ENCODE measurements at places on chromosomes 13 and 19. TPM values are rescaled to one million over a fixed set of nuclear protein-coding genes. Genes with fewer than 3 reads are reported as not detected.

- no peak for DNase-seq
Observed at GRCh38 chr13:64640002-64640401, 2590.1 kb downstream of the PCDH9 start.

DNA sequence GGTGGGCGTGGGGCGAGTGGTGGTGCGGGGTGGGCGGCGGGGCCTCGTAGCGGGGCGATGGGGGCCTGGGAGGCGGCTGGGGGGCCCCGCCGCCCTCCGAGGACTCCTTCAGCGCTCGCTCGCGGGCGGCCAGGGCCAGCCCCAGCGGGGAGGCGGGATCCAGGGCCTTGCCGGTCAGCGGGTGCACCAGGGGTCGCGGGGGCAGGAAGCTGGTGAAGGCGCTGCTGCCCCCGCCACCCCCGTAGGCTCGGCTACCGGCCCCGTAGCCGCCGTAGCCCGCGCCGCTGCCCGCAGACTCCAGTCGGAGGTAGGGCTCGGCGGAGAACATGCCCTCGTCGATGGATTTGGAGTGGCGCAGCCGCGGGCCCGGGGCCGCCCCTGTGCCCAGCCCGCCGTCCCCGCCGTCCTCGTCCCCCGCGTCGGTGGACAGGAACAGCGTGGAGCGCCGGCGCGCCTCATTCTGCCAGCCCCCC, 18.6 kb downstream of the C19orf81 start:
- no peak for DNase-seq

- DNase-seq, result peak; percentile 79
Observed at GRCh38 chr13:98909016-98909415, 68.8 kb downstream of the DOCK9 start.

- no peak for DNase-seq
Observed at GRCh38 chr19:49157445-49158224, at the start of gene TRPM4. TRPM4 (plus strand) TSS chr19:49157792; CDS start chr19:49157867, 75 bp downstream.

DNA sequence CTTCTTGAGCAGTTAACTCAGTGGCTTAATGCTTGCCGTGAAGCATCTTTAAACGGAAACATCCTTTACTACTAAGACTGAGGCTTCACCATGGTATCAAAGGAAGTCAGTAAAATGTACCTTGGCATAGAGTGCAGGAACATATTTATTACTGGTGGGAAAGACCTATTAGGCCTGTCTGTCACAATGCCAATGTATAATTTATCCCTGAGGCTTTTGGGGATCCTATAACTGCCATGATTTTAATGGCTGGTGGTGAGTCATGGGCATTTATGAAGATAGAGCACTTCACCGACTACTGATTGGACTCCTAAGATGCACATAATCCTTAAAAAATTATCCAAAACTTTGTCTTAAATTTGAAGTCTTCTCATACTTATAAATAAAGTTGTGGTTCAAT, 79.6 kb downstream of the FGF14 start:
- DNase-seq, result no peak

DNA sequence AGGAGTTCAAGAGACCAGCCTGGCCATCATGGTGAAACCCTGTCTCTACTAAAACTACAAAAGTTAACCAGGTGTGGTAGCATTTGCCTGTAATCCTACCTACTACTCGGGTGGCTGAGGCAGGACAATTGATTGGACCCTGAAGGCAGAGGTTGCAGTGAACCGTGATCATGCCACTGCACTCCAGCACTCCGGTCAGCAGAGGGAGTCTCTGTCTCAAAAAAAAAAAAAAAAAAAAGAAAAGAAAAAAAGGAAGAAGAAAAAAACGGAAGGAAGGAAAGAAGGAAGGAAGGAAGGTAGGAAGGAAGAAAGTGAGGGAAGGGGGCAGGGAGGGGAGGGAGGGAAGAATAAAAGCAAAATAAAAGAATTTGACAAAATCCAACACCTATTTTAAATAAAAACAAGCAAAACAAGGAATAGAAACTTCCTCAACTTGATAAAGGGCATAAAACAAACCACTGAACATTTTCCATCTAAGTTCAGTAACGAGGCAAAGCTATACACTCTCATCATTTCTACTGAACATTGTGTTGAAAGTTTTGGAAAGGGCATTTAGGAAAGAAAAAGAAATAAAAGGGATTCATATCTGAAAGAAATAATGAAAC, 411.6 kb upstream of the SLITRK5 start:
- DNase-seq, result no peak

ZNF177 gene
- 0.51 TPM for total RNA-seq

OSCAR gene
- total RNA-seq, result 0.11 TPM

Measured in foreskin keratinocyte (primary cell).